ENCODE measurements at places on chromosomes 3 and 15.
A peak's percentile ranks its signal among the peaks of the same experiment; 100 is the strongest.

GRCh38 chr3:24220859-24221657 lies 273.6 kb downstream of the THRB start:
- no peak for DNase-seq

- no peak for DNase-seq
Measured at GRCh38 chr3:47260605-47261004, 22.0 kb downstream of the KIF9 start.

- DNase-seq: no peak
Measured at GRCh38 chr3:169091196-169091823, 572.2 kb downstream of the MECOM start.

- no peak for DNase-seq
Measured at GRCh38 chr3:111831840-111832239, 27.2 kb upstream of the PHLDB2 start.

DNA sequence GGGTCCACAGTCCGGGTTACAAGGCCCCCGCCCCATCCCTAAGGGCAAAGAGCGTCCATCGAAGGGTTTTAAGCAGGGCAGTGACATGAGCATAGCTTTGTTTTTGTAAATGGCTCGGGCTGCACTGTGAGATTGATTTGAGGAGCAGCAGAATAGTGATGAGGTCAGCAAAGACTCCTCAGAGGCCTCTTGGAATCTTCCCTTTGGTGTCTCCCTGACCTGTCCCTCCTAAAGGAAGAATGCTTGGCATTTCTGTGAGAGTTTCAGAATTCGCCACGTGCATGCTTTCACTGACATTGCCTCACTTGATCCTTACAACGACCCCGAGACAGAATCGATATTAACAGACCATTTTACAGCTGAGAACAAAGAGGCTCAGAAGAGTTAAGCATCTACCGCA lies 20.3 kb downstream of the LAMP3 start:
- no peak for DNase-seq

- DNase-seq: no peak
Measured at GRCh38 chr15:88711806-88712205, 73.0 kb downstream of the ISG20 start.

- no peak for DNase-seq
Measured at GRCh38 chr15:92937901-92938300, 37.8 kb downstream of the CHD2 start.

GRCh38 chr3:65664446-65664845 lies 374.3 kb downstream of the MAGI1 start:
- DNase-seq: no peak

GRCh38 chr3:186519021-186519658 lies 25.0 kb downstream of the CRYGS start:
- DNase-seq: no peak

DNA sequence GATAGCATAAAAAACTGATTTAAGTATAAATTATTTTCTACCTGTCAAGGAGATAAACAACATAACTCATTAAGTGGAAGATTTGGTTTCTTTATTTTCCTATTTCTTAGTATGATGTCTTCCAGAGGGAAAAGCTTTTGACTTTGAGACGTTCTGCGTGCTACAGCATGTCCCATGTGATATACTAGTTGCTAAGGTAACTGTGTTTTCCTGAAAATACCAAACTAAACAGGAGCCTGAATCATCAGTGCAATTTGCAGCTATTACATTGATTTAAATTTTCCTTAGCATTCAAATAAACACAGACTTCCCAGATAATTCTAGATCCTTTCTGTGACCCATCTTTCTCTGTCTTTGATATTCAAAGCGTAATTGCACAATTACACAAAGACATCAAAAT lies 117.7 kb upstream of the P2RY1 start:
- no peak for DNase-seq

GRCh38 chr3:98695796-98696195 lies 67.3 kb upstream of the ST3GAL6 start:
- DNase-seq: no peak

DNA sequence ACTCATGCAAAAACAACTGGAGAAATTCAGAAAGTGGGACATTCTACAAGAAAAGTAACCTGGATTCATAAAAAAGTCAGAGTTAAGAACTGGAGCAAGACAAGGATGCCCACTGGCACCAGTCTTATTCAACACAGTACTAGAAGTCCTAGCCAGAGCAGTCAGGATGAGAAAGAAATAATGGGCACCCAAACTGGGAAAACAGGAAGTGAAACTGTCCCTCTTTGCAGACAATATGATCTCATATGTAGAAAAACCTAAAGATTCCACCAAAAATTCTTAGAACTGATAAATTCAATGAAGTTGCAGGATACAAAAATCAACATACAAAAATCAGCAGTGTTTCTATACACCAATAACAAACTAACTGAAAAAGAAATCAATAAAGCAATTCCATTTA lies 37.4 kb downstream of the TXNRD3 start:
- DNase-seq: no peak

- DNase-seq: no peak
Measured at GRCh38 chr15:73802431-73803041, 49.4 kb upstream of the INSYN1 start.

DNA sequence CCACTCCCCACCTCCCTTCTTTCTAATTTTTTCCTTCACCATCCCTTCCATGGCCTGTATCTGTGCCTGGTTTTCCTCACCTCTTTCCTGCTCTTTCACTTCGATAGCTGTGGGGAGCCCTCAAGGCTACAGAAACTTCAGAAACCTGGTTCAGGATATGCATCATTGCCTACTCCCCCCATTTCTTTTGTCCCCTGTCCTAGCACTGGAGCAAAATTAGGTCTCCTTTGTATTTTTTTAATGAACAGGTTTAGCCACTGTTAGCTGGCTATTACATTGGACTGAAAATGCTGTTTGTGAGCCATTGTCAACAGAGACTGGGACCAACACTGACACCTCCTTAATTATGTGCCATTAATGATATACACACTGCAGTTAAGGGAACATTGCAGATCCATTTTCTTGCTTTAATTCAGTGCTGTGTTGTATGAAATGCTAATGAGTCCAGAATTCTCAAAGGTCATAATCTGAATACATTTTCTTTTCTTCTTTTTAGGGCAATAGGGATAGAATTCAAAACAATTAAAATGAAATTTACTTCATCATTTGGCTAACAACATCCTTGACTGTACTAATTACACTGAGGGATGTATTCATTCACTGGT lies 138.6 kb downstream of the PDCD6IP start:
- no peak for DNase-seq

GRCh38 chr3:145145461-145145860 lies 1015.5 kb downstream of the PLOD2 start:
- no peak for DNase-seq

GRCh38 chr3:104554425-104554824 lies 812.3 kb upstream of the ALCAM start:
- DNase-seq: no peak

GRCh38 chr15:65223996-65224395 lies 12.7 kb upstream of the CILP start:
- no peak for DNase-seq

- no peak for DNase-seq
Measured at GRCh38 chr15:36748366-36749115, 169.1 kb downstream of the CDIN1 start.

DNA sequence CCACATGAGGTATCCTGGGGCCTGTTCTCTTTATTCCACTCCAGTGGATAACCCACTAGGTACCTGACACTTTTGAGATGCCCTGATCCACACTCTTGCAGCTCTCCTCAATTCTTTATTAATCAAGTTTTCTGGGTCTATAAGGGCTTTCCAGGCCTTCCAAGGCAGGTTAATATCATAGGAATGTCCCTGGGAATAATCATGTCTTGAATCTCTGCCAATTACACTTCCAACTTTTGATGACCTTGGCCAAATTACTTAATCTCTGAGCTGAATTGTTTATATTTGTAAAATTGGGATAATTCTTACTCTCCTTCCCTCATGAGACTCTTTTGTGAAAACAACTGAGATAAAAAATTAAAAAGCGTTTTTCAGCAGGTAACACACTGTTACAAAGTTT lies 881.7 kb downstream of the MCTP2 start:
- no peak for DNase-seq

DNA sequence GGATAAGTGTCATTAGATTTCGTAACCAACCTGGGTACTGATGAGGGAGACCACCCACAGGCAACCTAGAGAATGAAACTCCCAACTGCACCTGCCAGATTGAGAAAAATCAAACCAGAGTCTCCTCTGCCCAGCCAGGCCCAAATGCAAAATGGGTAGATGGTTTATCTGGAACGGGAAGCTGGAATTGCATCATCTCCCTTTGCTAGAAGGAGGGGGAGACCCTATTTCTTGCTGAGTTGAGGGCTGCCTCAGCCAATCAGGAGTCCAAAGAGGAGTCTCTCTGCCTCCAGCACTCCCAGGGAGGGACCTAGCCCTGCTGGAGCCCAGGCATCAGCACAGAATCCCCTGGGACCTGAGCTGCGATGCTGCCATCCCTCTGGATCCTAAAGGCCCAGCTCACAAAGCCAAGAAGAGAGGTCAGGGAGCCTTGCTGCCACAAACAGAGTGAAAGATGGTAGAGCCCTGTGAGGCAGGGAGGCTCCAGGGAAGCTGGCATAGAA lies 8.1 kb downstream of the RMDN3 start:
- no peak for DNase-seq

- peak; percentile 14 for DNase-seq
Measured at GRCh38 chr15:41811432-41812195, 16.3 kb upstream of the JMJD7 start.

GRCh38 chr3:183434992-183435391 lies 6.6 kb upstream of the MCF2L2 start:
- DNase-seq: no peak

- DNase-seq: no peak
Measured at GRCh38 chr15:94451466-94451865, 220.1 kb downstream of the MCTP2 start.

- no peak for DNase-seq
Measured at GRCh38 chr3:36678216-36679013, 85.9 kb downstream of the DCLK3 start.

DNA sequence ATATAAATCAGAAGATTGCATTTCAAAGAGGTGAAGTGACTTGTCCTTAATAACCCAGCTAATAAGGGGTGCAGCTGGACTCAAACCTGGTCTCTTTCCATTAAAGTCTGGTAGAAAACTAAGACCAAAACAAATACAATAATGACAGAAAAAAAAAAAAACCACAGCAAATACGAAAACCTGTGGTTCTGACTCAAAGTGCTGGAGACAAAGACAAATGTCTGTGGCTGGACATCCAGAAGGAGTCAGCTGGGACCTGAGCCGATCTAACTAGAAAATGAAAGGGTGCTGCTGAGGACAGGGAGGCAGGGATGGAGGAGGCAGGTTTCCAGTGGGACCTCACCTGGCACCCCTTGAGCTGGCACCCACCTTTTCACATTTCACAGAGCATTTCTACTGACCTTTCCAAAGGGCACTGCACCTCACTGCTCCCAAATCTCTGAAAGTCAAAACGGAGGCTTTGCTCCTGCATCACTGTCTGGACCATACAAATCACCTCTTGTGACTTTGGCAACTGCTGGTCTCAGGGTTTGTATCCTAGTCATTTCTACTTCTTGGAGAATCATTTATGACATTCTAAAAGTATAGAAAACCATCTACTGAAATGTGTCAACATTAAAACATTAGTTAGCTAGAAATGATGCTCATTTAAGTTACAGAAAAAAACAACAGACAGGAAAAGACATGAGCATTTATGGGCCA lies 61.7 kb downstream of the CCNL1 start:
- no peak for DNase-seq

GRCh38 chr3:193962986-193963685 lies 172.8 kb upstream of the HES1 start:
- DNase-seq: no peak

DNA sequence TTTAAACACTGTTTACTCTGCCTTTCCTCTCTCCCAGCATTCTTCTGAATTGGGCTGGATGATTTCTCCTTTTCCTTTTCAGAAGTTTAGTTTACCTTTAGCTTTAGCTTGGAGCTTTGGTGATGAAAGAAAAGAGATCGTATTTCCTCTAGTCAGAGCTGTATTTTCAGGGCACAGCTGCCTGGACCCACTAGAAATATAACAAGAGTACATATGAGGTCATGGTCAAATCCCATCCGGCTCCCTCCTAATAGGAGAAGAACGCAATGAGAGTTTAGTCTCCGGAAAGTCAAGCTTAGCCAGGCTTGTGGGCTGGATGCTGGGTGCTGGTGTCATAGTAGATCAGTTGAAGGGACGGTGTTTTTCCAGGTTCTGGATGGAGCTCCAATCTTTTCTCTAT lies 177.1 kb upstream of the PFN2 start:
- no peak for DNase-seq

DNA sequence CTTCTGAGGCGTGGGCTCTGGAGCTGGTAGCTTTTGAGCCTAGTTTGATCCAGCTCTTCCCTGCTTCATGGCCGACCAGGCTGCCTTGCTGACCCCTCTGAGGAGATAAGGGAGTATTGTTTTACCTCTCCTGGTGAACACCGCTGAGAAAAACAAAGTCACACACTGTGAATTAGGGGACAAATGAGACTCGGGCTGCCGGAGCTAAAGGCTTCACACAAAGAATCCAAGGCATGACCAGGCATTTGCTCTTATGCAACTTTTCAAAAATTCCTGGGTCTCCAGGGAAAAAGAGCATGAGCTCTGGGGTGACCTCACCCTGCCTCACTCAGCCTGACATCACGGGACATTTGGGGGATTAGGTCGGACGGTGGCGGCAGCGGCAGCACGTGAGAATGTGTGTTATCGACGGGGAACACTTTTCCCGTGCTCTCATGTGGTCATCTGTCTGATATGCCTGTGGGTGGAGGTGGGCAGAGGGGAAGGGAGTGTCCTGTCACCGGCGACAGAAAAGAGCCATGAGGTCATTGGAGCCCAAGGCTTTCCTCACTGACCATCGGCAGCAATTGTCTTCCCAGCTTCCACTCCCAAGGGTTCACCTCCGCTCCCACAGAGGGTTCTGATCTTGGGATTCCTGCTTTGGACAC lies 61.0 kb downstream of the TMEM44 start:
- no peak for DNase-seq

- no peak for DNase-seq
Measured at GRCh38 chr3:10011631-10012030, 14.6 kb upstream of the FANCD2 start.

DNA sequence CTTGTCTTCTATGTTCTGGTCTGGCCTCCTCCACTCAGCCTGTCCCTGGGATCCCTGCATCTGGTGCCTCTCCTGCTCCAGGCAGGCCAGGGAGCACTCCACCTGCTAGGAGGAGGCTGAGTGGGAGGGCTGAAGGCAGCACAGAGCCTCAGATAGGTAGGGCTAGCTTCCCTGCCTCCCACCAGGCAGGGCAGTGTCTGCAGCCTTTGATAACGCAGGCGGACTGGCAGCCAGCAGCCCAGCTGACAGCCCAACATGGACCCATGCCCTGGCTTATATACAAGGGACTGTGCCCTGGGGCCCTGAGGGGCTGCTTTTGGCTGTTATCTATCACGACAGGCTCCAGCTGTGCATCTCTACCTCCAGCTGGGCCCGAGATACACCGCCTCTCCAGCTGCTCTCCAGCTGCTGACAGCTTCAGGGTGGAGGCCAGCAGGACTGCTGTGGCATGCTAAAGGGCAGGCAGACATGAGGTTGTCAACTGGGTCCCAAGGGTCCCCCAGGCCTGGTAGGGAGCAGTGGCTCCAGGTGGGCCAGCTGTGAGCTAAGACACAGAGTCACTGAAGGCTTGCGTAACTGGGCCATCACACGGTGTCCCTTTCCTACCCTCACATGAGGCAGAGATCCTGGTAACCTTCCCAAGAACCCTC lies 5.2 kb upstream of the CLK3 start:
- no peak for DNase-seq
